ENCODE measurements at places on chromosomes 16 and 17.
A peak's percentile ranks its signal among the peaks of the same experiment; 100 is the strongest.

DNA sequence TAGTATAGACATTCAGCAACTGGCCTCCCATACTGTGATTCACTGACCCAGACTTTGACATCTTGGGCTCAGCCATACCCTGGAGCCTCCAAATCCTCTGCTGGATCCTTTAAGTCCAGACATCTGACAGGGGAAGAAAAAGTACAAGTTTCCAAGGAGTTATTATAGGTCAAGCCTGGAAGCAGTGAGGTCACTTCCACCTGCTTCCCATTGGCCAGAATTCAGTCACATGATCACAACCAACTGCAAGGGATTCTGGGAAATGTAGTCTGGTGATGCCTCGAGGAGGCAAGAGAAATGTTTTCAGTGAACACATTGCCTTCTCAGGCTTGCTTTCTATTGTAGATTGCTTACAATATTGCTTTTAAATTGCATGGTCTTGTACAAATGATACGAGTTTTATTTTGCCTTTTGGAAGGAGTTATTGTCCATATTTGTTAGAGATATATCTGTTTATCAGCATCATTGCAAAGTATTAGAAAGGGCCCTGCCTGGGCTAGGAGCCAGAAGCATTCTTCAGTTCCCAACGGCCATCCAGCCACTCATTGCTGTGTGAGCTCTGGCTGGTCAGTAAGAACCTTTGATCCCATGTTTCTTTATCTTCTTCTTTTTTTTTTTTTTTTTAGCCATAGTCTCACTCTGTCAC lies 696.9 kb downstream of the WWOX start:
- peak; percentile 50 for DNase-seq
- H3K4me1 ChIP-seq: no peaks in the 10 kb centered on the region
- no peak overlapping the region for H3K27ac ChIP-seq
- no peak overlapping the region for H3K4me3 ChIP-seq
- H3K36me3 ChIP-seq: no peaks in the 10 kb centered on the region

DNA sequence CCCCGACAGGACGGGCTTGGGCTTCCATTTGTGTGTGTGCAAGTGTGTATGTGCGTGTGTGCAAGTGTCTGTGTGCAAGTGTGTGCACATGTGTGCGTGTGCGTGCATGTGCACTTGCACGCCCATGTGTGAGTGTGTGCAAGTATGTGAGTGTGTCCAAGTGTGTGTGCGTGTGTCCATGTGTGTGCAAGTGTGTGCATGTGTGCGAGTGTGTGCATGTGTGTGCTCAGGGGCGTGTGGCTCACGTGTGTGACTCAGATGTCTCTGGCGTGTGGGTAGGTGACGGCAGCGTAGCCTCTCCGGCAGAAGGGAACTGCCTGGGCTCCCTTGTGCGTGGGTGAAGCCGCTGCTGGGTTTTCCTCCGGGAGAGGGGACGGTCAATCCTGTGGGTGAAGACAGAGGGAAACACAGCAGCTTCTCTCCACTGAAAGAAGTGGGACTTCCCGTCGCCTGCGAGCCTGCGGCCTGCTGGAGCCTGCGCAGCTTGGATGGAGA lies 23.1 kb upstream of the ITGAX start:
- no peak overlapping the region for H3K4me3 ChIP-seq
- no peak for DNase-seq
- H3K27me3 ChIP-seq: peaks cover 28% of the 10 kb centered on the region

DNA sequence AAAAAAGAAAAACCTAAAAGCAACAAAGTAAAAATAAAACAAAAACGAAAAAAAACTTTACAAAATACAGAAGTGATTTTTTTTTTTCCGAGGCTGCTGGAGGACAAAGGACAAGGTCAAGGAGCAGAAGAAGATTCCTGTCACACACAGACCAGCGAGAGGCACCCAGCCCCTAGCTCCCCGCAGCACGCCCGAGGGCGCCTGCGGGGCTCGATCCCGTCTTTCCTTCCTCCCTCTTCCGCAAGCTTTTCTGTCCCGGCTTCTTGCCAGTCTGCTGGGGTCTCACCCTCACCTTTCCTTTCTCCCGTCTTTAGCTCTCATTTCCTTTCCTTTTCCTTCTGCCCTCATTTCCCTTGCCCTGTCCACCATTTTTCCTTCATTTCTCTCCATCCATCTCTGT lies 66.1 kb upstream of the DNAH17 start:
- DNase-seq: no peak
- H3K4me3 ChIP-seq: no peak overlapping the region
- H3K27me3 ChIP-seq: no peaks in the 10 kb centered on the region
- no peak overlapping the region for H3K27ac ChIP-seq
- no peaks in the 10 kb centered on the region for H3K4me1 ChIP-seq

GRCh38 chr17:73465953-73466230 lies 154.1 kb upstream of the CDC42EP4 start:
- H3K27me3 ChIP-seq: no peaks in the 10 kb centered on the region
- no peak for DNase-seq
- no peaks in the 10 kb centered on the region for H3K36me3 ChIP-seq
- H3K4me3 ChIP-seq: no peak overlapping the region
- H3K4me1 ChIP-seq: no peaks in the 10 kb centered on the region

GRCh38 chr17:29162082-29162908 lies 17.9 kb downstream of the MYO18A start:
- no peak overlapping the region for H3K27ac ChIP-seq
- no peaks in the 10 kb centered on the region for H3K27me3 ChIP-seq
- peaks cover 35% of the 10 kb centered on the region for H3K4me1 ChIP-seq
- no peak for DNase-seq
- no peak overlapping the region for H3K4me3 ChIP-seq
- H3K36me3 ChIP-seq: no peaks in the 10 kb centered on the region

GRCh38 chr16:67968400-67969253 lies at the start of gene SLC12A4:
TSS of gene SLC12A4 (minus strand) at chr16:67968637. CDS start at chr16:67968553, 84 bp downstream.
- peak; percentile 87 for DNase-seq
- peaks cover 22% of the 10 kb centered on the region for H3K4me1 ChIP-seq
- H3K27ac ChIP-seq: peak within 1 kb of the TSS; percentile 88
- H3K36me3 ChIP-seq: no peaks in the 10 kb centered on the region
- H3K27me3 ChIP-seq: no peaks in the 10 kb centered on the region

- H3K27me3 ChIP-seq: no peaks in the 10 kb centered on the region
- no peak overlapping the region for H3K4me3 ChIP-seq
- H3K36me3 ChIP-seq: no peaks in the 10 kb centered on the region
- H3K4me1 ChIP-seq: no peaks in the 10 kb centered on the region
- DNase-seq: peak; percentile 44
- no peak overlapping the region for H3K27ac ChIP-seq
Observed at GRCh38 chr16:48231727-48232492, 12.2 kb upstream of the LONP2 start.

GRCh38 chr16:11635113-11635652 lies 33.1 kb upstream of the SNN start:
- no peak overlapping the region for H3K4me3 ChIP-seq
- H3K4me1 ChIP-seq: peaks cover 3% of the 10 kb centered on the region
- no peaks in the 10 kb centered on the region for H3K36me3 ChIP-seq
- no peak overlapping the region for H3K27ac ChIP-seq
- no peak for DNase-seq

Data from adrenal gland (tissue), 19 donors.